ENCODE measurements at places on chromosomes 1 and 21. TPM values are rescaled to one million over a fixed set of nuclear protein-coding genes. Genes with fewer than 3 reads are reported as not detected.

DNA sequence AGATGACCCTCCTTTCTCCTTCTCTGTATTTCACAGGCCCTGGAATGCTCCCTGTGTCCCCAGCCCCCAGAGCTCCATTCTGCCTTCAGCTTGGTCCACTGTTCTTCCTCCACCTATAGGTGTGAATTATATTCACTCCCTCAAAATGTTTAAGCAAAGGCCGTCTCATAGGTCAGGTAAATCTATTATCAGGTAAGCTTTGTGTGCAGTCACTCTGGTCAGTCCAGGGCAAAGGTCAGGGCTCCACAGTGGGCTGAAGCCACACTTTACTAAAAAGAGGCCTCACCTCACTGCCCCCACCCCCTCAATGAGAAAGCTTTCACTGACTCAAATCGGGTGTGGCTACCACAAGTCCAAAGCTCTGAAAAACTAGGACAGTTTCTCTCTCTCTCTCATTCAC lies 65.9 kb downstream of the DNTTIP2 start:
- H3K4me3 ChIP-seq: no peak overlapping the region
- no peaks in the 10 kb centered on the region for H3K27me3 ChIP-seq
- H3K36me3 ChIP-seq: no peaks in the 10 kb centered on the region
- H3K27ac ChIP-seq: no peak overlapping the region

DNA sequence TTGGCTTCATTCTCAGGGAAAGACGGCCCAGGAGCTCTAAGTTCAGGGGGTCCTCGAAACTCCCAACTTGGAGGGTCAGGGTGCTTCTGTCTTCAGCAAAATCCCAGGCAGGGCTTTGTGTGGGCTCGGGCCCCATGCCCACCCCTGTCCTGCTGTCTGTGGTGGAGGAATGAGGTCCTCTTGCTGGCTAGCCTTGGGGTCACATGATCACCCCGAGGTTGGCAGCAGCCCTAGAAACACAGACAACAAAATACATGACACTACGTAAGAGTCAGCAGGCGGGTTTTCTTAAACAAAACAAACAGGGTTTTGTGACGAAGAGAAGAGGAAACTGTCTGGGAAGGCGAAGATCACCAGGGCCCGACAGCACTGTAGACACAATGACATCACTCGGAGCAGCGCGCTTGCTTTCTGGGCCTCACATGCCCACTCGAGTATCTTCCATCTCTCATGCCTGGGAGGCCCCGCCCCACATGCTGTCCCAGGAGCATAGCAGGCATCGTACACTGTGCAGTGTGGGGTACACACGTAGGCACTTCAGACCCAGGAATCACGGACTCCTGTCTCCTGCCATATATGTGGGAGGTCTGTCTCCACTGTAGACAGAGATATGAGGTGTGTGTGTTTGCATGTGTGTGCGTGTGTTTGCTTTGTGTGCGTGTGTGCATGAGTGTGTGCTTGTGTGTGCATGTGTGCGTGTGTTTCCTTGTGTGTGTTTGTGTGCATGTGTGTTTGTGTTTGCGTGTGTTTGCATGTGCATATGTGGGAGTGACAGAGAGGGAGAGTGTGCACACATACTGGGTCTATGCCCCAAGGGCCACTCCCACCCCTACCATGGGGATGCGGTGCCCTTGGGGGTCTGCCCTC lies 94.7 kb downstream of the SIK1 start:
- H3K27ac ChIP-seq: peak overlapping the region; percentile 72
- no peak overlapping the region for H3K4me3 ChIP-seq
- H3K4me1 ChIP-seq: no peaks in the 10 kb centered on the region
- H3K27me3 ChIP-seq: no peaks in the 10 kb centered on the region

DNA sequence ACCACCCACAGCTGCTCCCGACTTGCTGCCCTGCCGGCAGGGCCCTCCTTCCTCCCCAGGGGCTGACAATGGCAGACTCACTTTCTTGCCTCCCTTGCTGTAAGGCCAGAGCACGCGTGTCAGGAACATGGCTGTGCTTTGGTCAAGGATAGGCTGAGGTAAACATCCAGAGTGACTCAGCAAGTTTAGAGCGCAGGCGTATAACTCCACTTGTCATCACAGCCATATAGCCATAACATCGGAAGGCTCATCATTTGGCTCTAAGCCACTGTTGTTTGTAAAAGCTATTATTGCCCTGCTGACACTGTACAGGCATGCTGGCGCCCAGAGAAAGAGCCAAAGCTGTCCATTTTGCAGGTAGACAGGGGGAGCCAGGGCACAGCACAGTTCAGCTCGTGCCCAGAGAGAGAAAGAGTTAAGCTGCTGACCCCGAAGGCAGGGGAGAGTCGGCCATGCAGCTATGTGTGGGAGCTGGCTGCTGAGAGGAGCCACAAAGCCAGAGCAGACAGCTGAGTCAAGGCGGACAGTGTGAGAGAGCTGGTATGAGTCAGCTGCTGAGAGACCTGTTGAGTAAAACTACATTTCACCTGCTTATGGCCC lies 60.6 kb downstream of the GNG4 start:
- H3K36me3 ChIP-seq: no peaks in the 10 kb centered on the region
- H3K4me3 ChIP-seq: no peak overlapping the region
- no peak for DNase-seq
- no peak overlapping the region for H3K27ac ChIP-seq
- no peaks in the 10 kb centered on the region for H3K4me1 ChIP-seq

- H3K4me3 ChIP-seq: no peak overlapping the region
- H3K36me3 ChIP-seq: no peaks in the 10 kb centered on the region
- H3K27me3 ChIP-seq: no peaks in the 10 kb centered on the region
- DNase-seq: no peak
- no peaks in the 10 kb centered on the region for H3K4me1 ChIP-seq
Observed at GRCh38 chr1:85850238-85850637, 142.0 kb upstream of the ZNHIT6 start.

DNA sequence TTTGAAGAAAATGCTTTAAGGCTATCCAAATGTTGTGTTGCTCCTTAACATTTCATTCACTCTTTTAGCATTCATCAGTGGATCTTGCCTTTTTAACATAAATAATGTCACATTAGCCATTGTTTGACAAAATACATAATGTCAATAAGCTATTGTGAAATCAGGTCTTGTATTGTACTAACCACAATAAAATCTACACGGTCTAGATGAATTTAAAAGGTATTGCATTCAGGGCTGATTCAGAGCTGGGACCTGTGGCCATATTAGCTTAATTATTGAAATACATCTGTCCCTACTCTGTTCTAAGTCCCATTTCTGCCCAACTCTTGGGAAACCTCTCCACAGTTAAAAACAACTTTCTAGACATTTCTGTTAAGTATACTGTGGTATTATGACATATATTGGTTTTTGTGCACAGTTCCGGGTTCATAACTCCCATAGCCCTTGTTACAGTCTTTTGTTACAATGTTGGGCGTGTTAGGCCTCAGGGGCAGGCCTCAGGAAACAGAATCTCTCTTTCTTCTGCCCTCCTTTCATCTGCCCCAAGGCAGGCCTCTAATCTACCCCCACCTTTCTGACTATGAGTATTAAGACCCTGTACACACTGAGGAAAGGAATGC lies 44.7 kb upstream of the CITED4 start:
- no peak overlapping the region for H3K27ac ChIP-seq
- DNase-seq: no peak
- no peaks in the 10 kb centered on the region for H3K27me3 ChIP-seq
- no peaks in the 10 kb centered on the region for H3K36me3 ChIP-seq
- H3K4me3 ChIP-seq: no peak overlapping the region

GRCh38 chr1:203769505-203770343 lies 4.7 kb downstream of the LAX1 start:
- H3K4me1 ChIP-seq: no peaks in the 10 kb centered on the region
- no peaks in the 10 kb centered on the region for H3K27me3 ChIP-seq
- DNase-seq: peak; percentile 92
- no peak overlapping the region for H3K4me3 ChIP-seq
- H3K36me3 ChIP-seq: no peaks in the 10 kb centered on the region
- peak overlapping the region; percentile 65 for H3K27ac ChIP-seq

DNA sequence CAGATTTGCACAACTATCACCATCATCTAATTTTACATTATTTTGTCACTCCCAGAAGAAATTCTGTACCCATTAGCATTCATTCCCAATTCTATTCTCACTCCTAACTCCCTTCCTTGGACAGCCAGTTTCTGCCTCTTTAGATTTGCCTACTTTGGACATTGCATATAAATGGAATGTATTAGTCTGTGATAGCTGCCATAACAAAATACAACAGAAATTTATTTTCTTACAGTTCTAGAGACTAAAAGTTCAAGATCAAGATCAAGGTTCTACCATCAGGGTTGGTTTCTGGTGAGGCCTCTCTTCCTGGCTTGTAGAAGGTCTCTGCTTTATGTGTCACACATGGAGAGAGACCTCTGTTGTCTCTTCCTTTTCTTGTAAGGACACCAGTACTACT lies 61.9 kb downstream of the ALG6 start:
- no peak overlapping the region for H3K4me3 ChIP-seq
- no peaks in the 10 kb centered on the region for H3K27me3 ChIP-seq
- no peak overlapping the region for H3K27ac ChIP-seq
- DNase-seq: no peak

- no peak overlapping the region for H3K4me3 ChIP-seq
- no peaks in the 10 kb centered on the region for H3K27me3 ChIP-seq
- no peaks in the 10 kb centered on the region for H3K36me3 ChIP-seq
- no peaks in the 10 kb centered on the region for H3K4me1 ChIP-seq
- no peak overlapping the region for H3K27ac ChIP-seq
Observed at GRCh38 chr1:48215889-48216288, 6.6 kb upstream of the SLC5A9 start.

- no peak overlapping the region for H3K4me3 ChIP-seq
- H3K36me3 ChIP-seq: no peaks in the 10 kb centered on the region
- peaks cover 3% of the 10 kb centered on the region for H3K4me1 ChIP-seq
- H3K27ac ChIP-seq: no peak overlapping the region
- H3K27me3 ChIP-seq: no peaks in the 10 kb centered on the region
Observed at GRCh38 chr1:206608108-206608698, 4.1 kb downstream of the EIF2D start.

DNA sequence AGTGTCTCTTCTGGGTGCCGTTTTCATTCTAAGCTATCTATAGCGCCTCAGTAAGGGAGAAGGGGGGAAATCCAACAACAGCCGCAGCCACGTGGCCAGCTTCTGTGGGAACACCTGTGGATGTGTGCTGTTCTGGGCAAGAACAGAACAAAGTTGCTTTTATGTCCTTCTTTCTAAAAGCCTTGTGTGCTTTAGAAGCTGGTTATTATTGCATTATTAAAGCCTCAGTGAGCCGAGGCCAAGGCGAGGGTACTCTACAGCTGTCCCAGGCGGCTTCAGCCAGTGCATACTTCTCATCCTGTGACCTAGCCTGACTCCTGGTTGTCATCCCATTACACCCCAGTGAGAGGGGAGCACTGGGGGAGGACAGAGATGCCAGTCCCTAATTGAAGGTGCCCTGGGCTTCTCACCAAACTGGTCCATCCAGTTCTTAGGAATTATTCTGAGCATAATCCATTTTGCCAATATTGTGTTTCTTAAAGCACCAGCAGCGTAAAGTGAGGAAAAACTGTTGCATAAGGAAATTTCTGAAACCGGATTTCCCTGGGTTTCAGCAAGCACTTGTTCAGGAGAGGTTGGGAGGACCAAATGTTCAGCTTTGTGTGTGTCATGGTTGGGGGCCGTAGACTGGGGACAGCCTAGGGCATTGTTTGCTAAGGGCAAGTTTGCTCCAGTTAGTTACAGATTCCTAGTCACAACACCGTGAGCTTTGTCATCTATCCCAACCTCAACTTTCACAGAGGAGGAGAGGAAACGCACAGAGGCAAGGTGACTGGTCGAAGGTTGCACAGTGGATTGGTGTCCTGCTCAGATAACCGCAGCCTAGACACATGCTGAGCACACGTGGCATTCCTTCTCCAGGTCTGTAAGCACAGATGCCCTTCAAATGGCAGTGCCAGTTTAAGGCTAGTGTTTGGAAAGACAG lies 61.0 kb upstream of the ATP1A1 start:
- H3K4me1 ChIP-seq: peaks cover 19% of the 10 kb centered on the region
- H3K36me3 ChIP-seq: no peaks in the 10 kb centered on the region
- H3K27me3 ChIP-seq: no peaks in the 10 kb centered on the region

GRCh38 chr1:205001162-205001561 lies 41.9 kb upstream of the CNTN2 start:
- DNase-seq: no peak
- no peaks in the 10 kb centered on the region for H3K4me1 ChIP-seq
- no peak overlapping the region for H3K4me3 ChIP-seq
- no peaks in the 10 kb centered on the region for H3K27me3 ChIP-seq
- no peak overlapping the region for H3K27ac ChIP-seq

- no peaks in the 10 kb centered on the region for H3K27me3 ChIP-seq
- H3K4me1 ChIP-seq: peaks cover 4% of the 10 kb centered on the region
- H3K27ac ChIP-seq: no peak overlapping the region
- H3K4me3 ChIP-seq: no peak overlapping the region
- no peak for DNase-seq
Observed at GRCh38 chr21:36263797-36264196, 56.2 kb upstream of the MORC3 start.

DNA sequence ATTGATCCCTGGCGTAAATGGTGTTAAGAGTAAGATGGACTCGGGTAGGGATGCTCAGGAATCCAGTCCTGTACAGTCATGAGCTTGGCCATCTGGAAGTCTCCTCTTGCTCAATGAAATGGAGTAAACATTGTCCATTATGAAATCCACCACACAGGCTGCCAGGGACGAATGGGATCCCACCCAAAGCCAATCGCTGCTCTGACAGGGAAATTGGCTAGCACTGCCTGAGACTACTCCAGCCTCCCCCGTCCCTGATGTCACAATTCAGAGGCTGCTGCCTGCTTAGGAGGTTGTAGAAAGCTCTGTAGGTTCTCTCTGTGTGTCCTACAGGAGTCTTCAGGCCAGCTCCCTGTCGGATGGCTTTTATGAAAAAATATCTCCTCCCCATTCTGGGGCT lies at the start of gene HSD11B1:
Gene HSD11B1, plus strand, starts transcription at position 263 of the 400 bp plus-strand sequence. Its CDS starts 97 bp downstream, at position 360.
- H3K4me1 ChIP-seq: no peaks in the 10 kb centered on the region
- no peak within 1 kb of the TSS for H3K27ac ChIP-seq
- no peaks in the 10 kb centered on the region for H3K36me3 ChIP-seq
- H3K27me3 ChIP-seq: no peaks in the 10 kb centered on the region
- peak; percentile 22 for DNase-seq

- no peak for DNase-seq
- no peaks in the 10 kb centered on the region for H3K27me3 ChIP-seq
- H3K4me3 ChIP-seq: no peak overlapping the region
Observed at GRCh38 chr1:29355375-29355774, 119.1 kb downstream of the PTPRU start.

- H3K27ac ChIP-seq: no peak overlapping the region
- H3K4me3 ChIP-seq: no peak overlapping the region
Observed at GRCh38 chr1:216270086-216270773, 153.0 kb downstream of the USH2A start.

DNA sequence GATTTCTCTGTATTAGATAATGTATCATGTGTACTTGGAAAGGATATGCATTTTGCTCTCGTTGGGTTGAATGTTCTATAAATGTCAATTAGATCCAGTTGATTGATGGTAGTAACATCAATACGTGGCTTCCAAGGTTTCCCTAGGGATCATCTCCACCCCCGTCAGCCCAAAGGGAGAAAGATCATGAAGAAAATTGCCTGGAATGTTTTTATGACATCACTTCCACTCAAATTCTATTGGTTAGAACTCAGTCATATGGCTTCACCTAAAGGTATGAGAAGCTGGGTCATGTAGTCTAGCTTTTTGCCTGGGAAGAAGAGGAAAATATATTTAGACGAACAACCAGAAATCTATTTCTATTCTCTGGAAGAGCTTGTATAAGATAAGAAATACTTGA lies at the start of gene C1orf185:
Gene C1orf185, plus strand, starts transcription at position 253 of the 400 bp plus-strand sequence. Its CDS starts 6 bp downstream, at position 259.
- DNase-seq: no peak
- H3K36me3 ChIP-seq: no peaks in the 10 kb centered on the region

Gene DLGAP3
- total RNA-seq: 0.83 TPM

Gene SHISAL2A
- total RNA-seq: not detected

Gene SLC44A3
- 43.6 TPM for total RNA-seq
